ENCODE measurements at places on chromosomes 5 and 9.

GRCh38 chr9:75615284-75615683, 275.2 kb upstream of the PCSK5 start:
- DNase-seq: peak; percentile 26

GRCh38 chr5:91373600-91373999, 9.5 kb downstream of the ARRDC3 start:
- no peak for DNase-seq

DNA sequence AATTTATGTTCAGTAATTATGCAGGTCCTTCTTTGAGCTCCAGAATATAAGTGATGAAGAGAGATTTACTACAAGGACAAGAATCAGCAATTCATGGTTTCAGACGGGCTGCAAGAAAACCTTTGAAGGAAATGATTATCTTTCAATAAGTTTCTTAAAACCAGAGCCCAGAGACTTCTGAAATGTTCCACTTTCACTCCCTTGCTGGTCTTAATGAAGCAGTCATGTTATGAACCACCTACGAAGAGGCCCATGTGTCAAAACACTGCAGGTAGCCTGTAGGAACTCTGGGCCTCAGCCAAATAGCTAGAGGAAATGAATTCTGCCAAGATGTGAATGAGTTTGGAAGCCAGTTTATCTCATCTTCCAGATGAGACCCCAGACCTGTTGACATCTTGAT, 505.9 kb upstream of the MEF2C start:
- no peak for DNase-seq

DNA sequence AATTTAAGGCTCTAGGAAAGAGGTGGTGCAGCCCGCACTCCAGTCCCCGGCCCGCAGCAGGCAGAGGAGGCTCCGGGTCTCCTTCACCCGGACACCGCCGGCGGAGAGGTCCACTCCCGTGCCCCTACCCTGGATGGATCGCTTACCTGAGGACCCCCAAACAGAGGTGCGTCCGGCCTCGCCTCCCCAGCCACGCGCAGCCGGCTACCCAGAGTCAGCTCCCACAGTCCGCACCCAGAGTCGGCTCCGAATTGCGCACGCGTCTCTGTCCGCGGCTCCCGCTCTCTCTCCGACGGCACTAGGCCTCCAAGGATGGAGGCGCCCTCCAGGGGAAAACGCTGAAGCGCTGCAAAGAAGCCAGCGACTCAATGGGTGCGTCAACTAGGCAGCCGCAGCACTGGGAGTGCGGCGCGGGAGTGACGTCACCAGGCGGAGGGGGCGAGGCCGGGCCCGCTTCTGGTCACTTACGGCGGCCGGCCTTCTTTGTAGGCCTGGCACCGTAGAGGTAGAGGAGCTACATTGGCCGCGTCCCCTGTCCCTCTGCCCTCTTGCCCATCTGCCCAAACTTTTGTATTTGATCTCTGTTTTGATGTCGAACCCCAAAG, at the start of gene ELP1:
Gene ELP1 (minus strand): TSS at position 407 of the 605 bp plus-strand sequence. CDS start 2,978 bp downstream, outside the sequence.
- peak; percentile 98 for DNase-seq

Data from RWPE1 (cell line).